Stimulated activated CD8-positive, alpha-beta memory T cell treated with anti-CD3 and anti-CD28 coated beads, Interleukin-2, amount 100 ng/mL, for 48 hours (primary cell): ENCODE measurements at places on chromosomes 2 and 18.

DNA sequence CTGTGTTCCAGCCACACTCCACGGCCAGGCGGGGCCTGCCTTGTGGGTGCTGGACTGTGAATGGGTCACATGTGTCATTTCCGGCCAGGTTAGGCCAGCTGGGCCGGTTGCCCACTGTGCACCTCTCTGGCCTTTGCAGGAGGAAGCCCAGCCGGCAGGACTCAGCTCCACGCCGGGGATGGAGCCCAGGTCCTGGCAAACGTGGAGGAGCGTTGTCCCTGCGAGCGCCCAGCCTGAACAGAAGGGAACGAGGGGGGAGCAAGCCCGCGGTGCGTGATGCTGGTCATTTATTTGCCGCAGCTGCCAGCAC lies 152.9 kb downstream of the PXDN start:
- no peak for DNase-seq

GRCh38 chr2:53429901-53430300 lies 337.7 kb upstream of the CHAC2 start:
- DNase-seq: no peak

- DNase-seq: no peak
These were observed 620.6 kb downstream of the GALR1 start for GRCh38 chr18:77870199-77870598.

DNA sequence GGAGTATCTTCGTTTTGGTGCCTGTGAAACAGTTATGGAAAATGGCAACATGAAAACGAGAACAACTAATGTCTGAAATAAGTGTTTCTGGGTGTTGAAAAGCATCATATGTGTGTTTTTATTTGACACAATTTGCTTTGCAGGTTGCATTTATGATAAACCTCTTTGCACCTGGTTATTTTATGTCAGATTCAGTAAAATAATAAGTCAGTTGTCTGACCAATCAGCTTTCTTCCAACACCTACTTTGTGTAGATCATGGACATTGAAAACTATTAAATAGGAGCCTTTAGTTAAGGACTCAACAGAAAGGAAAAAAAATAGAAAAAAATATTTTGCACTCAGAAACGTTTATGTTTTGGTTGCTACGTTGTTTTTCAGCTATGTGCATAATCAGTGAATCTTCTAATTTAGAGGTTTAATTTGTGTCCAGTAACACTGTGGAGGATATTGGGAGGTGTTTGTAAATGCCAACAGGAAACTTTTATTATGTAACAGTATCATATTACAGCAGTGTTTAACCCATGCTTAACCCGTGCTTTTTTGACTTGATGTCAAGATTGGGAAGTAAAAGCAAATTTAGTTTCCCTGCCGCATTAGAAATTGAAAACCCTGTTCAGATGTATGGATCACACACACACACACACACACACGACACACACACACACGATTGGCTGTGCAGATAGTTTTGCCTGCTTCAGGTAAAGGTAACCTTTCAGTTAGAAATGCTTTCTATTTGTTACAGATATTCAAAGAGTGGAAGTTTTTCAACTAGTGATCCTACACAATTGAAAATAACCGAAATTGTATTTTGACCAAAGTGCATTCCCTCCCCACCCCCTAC lies 2.6 kb downstream of the PKP4 start:
- no peak for DNase-seq

GRCh38 chr2:146523196-146523595 lies 1321.6 kb upstream of the ACVR2A start:
- DNase-seq: no peak

GRCh38 chr2:45268631-45269030 lies 259.4 kb upstream of the SIX2 start:
- DNase-seq: no peak
